ENCODE measurements at places on chromosomes 3 and 15.

GRCh38 chr3:191280882-191281281 is 48.3 kb upstream of the CCDC50 start:
- DNase-seq, result no peak

GRCh38 chr3:43843386-43843785 is 152.6 kb downstream of the ABHD5 start:
- no peak for DNase-seq

- no peak for DNase-seq
Measured at GRCh38 chr3:56761887-56762651, 39.7 kb downstream of the ARHGEF3 start.

DNA sequence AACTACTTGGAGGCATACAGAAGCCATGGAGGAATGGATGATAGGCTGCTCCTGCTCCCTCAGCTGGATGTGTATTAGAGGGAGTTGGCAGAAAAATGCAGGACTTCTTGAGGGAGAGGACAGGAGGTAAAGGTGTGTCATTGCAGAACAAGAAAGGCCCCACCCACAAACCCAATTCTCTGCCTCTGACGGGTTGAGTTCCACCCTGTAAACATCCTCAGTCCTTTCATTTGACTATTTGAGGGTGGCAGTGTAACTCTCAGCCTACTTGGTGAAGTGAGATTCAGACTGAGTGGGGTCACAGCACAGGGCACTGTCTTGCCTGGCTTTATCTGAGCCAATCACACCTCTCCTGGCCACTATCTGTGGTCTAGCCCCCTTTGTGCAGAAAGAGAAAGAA is at the start of gene TPRG1:
Gene TPRG1 (plus strand): TSS at position 265 of the 400 bp plus-strand sequence. CDS start 35,414 bp downstream, outside the sequence.
- no peak for DNase-seq

DNA sequence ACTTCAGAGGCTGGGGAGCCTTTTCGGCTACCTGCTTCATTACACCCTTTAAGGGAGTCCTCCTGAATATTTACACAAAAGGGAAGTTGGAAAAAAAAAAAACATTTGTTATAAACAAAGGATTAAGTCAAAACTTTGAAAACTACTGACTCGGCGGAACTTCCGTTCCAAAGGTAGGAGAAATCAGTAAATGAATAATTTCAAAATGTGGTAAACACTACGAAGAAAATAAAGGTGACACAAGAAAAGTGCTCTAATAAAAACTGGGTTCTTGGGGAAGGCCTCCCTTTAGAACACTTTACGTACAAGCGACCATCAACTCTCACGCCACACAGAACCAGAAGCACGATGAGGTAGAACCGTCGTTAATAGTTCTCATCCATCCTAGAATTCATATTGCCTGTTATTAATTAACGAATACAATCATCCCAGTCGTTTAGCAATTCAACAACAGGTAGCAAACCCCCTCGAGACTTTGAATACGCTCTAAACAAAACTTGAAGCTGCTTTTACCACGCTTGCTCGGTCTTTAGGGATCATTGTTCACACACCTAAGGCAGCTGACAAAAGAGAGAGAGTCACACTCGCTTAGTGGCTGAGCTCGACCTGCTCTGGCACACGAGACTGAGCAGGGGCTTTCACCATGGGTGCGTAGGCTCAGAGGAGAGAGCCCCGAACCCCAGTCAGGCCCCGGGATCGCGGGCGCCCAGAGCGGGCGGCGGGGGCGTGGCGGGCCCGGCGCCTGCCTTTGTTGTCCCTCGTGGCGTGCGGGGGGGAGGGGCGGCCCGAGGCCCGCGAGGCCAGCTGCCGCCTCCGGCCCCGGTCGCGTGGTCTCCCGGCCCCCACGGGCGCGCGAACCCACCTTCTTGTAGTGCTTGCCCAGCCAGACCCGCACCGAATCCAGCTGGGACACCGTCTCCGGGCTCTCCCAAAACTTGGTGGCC is 680 bp downstream of the SMARCC1 start:
- no peak for DNase-seq

DNA sequence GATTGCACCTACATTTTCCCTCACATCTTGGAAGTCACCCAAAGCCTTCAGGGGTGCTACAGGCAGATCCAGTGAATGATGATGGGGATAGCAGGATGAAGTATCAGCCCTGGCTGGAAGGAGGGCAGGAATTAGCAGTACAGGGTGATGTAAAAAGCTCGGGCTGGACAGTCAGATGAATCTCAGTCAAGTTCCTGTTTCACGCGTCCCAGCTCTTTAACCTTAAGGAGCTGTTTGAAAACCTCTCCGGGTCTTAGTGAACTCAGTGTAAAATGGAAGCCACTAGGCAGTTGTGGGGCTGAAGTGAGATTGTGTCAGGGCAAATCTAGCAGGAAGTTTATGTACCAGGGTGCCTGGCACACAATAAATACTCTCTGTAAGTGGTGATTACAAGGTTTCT is 166.4 kb upstream of the PROK2 start:
- DNase-seq, result no peak

DNA sequence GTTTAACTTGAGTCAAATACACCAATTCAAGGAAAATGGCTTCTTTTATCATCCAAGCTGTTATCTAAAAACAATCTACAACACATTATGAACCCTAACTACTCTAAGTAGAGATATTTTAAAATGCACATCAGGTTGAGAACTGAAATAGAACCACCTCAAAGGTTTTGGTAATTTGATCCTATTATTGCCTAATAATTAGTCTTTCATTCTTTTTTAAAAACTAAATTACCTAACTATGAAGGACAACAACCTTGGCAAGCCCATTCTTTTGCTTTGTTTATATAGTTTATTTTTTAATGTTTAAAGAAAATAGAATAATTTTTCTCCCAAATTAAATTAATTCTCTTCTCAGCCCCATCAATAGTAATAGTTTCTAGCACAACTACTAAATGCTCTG is 61.1 kb upstream of the PPIB start:
- DNase-seq, result no peak

- DNase-seq, result no peak
Measured at GRCh38 chr3:134505485-134505884, 19.6 kb downstream of the CEP63 start.

DNA sequence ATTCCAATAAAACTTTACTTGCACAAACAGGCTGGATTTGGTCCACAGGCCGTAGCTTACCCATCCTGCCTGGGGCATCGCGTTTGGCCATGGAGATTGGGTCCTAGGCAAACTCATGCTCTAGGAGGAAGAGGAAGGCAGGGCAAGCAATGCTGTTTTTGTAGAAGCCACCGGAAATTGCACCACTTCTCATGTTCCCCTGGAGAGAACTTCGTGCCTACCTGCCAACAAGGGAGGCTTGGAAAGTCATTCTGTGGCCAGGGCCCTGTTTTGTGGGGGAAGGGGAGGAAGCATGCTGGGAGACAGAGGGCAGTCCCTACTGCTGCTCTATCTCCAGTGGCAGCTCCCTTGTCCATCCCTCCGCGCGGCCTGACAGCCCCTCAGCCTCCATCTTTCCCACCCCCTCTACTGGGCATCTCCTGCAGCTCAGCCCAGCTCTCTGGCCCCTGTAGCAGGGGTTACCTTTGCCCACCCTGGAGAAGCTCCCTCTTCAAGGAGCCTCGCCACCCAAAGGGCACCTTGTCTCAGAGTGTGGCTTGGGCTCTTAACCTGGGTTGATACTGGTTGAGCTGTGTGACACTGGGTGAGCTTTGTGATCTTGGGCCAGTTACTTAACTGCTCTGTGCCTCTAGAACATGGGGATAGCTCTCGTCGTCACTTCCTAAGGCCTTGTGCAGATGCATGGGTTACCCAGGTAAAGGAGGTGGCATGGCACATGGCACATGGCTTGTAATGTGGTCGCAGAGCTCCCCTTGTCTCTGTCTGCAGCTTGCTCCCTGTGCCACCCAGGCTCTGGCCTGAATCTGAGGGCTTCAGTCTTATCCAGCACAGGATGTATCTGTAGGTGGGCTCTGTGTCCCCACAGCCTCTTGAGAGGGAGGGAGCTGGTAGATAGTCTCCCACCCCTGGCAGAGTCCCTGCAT is 6.1 kb downstream of the ABTB1 start:
- no peak for DNase-seq

GRCh38 chr15:87976552-87976951 is 280.0 kb downstream of the NTRK3 start:
- no peak for DNase-seq

DNA sequence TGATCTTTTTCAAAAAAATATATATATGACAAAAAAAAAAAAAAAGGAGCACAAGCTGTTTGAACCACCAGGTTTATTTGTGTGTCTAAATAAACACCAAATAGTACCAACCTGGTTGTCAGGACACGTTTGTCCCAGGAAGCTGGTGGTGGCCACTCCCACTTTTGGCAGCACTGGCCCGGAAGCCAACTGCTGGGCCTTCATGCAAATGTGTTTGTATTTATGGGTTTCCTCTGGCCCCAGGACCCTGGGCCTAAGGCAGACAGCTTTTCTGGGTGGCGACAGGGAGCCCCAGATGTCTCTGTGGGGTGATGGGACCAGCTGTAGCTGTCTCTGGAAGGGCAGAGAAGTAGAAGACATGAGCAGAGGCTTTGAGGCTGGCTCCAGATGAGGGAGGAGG is 31.6 kb downstream of the PRKCD start:
- no peak for DNase-seq

GRCh38 chr15:76973362-76973743 is 21.6 kb upstream of the PSTPIP1 start:
- DNase-seq, result no peak

DNA sequence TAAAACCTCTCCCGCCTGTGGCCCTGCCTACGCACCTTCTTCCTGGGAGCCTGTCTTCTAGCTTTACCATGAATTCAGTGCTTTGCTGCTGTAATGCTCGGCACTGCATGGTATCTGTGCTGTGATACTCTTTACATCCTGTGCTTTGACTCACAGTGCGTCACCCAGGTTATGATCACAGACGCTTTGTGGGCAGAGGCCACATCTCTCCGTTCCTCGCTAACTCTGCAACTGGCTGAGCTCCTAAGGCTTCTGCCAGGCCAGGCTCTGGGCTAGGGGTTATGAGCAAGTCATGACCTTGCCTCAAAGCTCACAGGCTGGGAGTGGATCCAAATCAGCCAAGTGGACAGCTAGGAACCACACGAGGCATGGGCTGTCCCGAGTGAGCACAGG is 23.2 kb downstream of the SPTBN5 start:
- no peak for DNase-seq

- DNase-seq, result no peak
Measured at GRCh38 chr3:4778119-4778518, 201.1 kb upstream of the BHLHE40 start.

DNA sequence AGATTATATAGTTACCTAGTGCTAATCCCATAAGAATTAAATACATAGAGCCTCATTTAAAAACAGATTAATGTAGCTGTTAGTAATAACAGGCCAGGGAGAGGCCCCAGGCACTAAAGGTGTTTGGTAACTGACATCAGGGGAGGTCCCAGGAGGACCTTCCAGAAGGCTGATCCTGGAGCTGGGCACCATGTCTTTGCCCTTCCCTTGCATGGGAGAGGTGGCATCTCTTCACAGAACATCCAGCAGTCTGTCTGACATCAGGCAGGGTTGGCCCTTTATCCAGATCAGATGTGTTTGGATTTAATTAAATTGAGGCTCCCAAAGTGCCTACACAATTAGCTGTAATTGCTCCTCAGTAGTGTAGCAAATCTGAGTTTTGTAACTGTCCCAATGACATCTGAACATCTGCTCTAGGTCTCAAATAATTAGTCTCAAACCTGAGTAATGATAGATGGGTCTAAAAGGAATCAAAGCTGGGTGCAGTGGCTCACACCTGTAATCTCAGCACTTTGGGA is 53.0 kb downstream of the RLBP1 start:
- no peak for DNase-seq

DNA sequence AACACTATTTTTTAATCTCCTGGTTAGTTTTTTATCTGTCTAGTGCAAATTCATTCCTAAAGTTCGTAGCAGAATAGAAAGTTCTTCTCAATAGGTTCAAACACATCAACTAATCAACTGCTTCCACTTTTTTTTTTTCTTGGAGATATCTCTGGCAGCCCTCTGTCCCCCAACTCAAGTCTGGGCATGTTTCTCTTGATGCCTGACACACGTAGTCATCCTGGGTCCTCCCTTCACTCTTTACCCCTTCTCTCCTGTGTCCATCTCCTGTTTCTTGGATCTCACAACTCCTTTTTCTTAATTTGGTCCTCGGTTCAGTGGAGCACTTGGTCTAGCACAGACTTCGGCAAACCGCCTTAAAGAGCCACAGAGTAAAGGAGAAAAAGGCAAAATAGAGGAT is 14.4 kb downstream of the TNFAIP8L3 start:
- DNase-seq, result no peak

DNA sequence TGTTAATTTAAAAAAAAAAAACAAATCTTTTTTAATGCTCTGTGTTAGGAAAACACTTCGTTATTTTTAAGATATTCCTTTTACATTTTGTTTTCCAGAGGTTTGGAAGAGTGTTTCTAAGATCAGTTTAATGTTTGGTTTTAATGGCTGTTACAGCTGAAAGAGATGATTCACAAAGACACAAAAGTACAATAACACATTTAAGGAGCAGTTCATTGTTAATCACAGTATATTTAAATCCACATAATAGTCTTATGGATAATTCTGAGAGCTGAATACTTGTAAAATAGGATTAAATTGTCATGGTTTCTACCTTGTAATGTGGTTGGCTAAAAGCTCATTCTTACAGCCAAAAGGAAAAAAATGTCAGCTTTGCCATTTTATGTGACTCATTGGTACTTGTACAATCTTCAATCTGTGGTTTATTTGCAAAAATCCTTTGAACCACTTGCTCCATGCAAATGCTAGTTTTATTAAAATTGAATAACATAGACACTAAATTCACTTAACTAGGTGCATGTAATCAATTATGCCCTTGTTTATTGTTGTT is 426.4 kb downstream of the NLGN1 start:
- DNase-seq, result no peak

- no peak for DNase-seq
Measured at GRCh38 chr3:71371282-71371681, 212.2 kb downstream of the FOXP1 start.

- DNase-seq, result no peak
Measured at GRCh38 chr15:62566248-62566647, 401.2 kb upstream of the C2CD4B start.

DNA sequence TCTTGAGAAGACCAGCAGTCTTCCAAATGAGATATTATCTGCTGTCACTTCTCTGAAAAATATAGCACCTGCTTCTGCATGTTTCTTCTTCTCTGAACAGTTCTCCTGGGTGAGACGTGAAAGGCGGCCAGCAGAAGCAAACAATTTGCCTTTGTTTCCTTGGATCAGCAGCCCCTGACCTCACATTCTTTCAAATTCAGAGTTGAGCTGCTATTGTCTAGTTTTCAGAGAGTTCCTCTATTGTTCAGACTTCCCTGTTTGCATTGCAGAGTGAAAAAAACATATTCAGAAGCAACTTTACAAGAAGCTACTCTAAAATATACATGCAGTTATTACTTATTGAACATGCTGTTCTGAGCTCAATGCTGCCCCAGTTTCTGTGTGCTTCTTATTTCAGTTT is 653.6 kb downstream of the NAALADL2 start:
- no peak for DNase-seq

- no peak for DNase-seq
Measured at GRCh38 chr15:29516929-29517328, 247.3 kb upstream of the NSMCE3 start.

DNA sequence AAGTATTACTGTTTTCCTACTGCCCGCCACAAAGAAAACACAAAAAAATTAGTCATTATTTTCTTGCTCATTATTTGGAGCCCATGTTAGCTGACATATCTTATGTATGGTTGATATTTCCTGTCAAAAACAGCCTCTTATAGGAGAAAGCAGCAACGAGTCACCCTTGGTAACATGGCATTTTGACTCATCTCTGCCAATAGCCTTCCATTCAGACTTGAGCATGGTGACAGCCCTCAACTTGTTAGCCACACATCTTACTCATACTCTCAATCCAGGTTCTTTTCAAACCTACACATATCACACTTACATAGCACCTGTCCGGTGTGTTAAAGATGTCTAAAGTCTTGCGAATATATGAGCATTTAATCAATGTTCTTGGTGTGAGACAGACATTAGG is 109.4 kb upstream of the SAMMSON start:
- no peak for DNase-seq

Measured in NCI-H510A (cell line).